Skeletal muscle cell (primary cell): ENCODE measurements at places on chromosomes 7 and 10.

- DNase-seq = no peak
These were observed 1.0 kb downstream of the TNS3 start for GRCh38 chr7:47580811-47581331.

DNA sequence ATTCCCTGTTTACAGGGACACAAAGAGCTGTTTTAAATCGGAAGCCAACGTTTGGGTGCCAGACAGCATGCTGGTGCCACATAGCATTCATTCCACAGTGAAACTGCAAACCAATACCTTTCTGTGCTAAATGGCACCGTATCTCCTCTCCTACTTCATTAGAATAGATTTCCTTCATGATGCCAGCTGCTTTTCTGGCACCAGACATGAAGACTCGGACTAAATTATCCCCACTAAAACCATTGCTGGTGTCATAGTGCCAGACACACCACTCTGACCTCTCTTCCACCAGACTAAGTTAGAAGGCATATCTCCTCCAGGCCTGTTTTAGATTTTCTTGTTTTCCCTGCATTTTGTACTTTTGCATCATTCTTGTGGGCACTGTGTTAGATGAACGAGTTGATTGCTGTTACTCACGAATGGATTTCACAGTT, 155.1 kb downstream of the ETV1 start:
- DNase-seq = no peak

DNA sequence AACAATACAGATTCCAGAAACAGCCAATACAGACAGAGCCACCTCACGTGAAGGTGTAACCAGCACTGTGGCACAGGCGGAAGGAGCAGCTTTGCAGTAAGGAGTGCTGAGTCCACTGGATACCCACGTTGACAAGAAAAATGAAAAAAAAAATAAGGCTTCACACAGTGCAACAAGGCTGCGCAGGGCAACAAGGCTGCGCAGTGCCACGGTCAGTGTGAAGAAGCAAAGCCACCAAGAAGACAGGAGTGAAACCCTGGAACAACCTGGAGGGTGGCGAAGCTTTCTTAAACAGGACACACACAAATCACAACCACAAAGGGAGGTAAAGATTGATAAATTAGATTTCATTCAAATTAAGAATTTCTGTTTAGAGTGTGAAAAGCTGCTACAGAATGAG, 204.0 kb downstream of the MAD1L1 start:
- no peak for DNase-seq

GRCh38 chr7:108348913-108349312, 107.3 kb downstream of the NRCAM start:
- DNase-seq = peak; percentile 75

GRCh38 chr7:424961-425793, 94.5 kb downstream of the PDGFA start:
- no peak for DNase-seq

GRCh38 chr10:63164166-63164623, 31.1 kb downstream of the NRBF2 start:
- no peak for DNase-seq

GRCh38 chr7:2668401-2668800, 19.6 kb upstream of the AMZ1 start:
- DNase-seq = no peak

DNA sequence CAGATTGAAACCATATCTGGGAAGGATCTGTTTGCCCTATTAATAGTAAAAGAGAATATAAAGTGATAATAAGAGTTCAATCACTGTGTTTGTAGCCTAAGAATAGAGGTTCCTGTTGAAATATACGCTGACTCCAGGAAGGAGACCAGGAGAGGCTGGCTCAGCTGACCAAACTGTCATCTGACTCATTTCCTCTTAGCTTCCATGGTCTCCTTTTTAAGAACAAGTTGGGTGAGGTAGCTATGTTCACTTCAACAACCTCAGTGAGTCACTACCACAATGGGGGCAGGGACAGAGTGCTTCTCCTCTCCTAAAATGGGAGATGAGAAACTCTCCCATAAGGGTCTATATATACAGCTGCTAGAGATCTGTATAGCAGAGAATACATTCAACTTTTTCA, 543.3 kb downstream of the CALN1 start:
- DNase-seq = peak; percentile 47

GRCh38 chr10:35824704-35825103, 182.6 kb upstream of the FZD8 start:
- DNase-seq = no peak

DNA sequence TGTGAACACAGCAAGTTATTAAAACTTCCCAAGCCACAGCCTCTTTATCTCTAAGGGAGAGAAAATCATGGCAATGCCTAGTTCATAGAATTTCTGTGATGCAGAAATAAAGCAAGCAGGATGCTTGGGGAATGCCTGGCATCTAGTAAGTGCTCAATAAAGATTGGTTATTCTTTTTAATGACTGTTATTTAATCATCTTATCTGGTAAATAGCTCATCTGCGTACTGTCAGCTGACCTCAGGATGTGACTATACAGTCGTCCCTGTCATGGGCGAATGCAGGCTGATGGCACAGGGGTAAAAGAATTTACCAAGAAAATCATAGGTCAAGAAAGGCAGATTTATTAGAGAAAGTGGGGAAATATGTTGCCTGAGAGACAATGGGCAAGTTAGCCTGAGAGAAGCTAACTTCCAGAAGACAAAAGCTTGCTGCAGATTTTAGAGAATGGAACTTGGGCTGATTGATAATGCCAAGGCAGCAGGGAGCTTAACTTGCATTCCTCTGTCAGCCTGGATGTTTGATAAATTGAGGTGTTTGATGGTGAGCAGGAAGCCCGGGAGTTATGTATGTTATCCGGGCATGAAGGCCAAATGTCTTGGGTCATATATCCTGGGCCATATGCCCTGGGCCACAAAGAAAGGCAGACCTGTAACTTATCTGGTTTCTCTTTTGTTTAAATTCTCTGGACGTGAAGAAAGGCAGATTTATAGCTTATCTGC, 126.0 kb downstream of the KCNMA1 start:
- DNase-seq = no peak

- no peak for DNase-seq
These were observed 23.3 kb downstream of the PLCE1 start for GRCh38 chr10:94016727-94017714.

DNA sequence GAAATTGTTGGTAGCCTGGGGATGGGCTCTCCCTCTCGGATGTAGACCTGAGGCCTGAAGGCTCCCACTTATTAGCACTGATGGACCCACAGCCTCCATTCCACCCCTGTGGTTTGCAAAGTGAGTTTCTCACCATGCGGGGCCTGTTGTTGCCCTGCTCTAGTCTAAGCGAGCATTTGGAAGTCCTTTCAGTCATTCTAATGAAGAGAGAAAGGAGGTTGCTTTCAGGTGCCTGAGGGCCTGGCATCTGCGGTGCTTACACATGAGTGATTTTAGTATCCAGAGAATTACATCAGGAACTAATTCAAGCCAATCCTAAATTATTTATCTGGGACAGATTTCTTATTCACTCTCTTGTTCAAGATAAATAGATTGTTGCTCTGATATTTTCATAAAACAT, 61.6 kb downstream of the NAMPT start:
- DNase-seq = no peak

DNA sequence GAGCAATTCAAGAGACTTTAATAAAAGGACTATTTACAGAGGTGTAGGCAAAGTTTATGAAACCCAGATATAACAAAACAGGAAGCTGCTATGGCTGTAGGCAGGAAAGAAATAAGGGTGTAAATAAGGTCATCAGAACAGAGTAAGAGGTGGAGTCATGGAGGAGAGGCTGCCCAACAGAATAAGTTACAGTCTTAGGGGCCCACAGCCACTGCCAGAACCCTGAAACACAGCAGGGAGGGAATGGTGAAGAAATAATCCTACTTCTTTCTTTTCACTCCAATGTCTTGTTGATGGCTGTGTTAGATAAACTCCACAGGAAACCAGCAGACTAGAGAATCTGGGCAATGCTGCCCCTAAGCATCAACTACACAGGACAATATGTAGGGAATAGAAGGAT, 155.8 kb upstream of the TAC1 start:
- no peak for DNase-seq

DNA sequence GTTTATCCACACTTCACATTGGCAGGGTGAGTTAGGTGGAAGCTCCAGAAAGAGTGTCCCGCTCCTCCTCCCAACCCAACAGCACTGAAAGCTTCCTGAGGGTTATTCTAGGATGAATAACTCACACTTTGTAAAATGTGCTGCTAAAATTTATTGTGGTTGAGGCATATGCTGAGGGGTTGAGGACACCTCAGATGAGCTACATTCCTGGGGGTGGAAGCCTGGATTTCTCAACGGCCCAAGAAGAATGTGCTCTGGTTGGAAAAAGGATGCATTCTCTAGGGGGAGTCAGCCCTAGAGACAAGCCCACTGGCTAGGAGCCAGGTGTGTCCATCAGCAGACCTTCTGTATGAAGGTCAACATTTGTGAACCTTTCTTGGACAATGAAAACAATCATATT, 91.5 kb upstream of the PDE1C start:
- DNase-seq = peak; percentile 84

DNA sequence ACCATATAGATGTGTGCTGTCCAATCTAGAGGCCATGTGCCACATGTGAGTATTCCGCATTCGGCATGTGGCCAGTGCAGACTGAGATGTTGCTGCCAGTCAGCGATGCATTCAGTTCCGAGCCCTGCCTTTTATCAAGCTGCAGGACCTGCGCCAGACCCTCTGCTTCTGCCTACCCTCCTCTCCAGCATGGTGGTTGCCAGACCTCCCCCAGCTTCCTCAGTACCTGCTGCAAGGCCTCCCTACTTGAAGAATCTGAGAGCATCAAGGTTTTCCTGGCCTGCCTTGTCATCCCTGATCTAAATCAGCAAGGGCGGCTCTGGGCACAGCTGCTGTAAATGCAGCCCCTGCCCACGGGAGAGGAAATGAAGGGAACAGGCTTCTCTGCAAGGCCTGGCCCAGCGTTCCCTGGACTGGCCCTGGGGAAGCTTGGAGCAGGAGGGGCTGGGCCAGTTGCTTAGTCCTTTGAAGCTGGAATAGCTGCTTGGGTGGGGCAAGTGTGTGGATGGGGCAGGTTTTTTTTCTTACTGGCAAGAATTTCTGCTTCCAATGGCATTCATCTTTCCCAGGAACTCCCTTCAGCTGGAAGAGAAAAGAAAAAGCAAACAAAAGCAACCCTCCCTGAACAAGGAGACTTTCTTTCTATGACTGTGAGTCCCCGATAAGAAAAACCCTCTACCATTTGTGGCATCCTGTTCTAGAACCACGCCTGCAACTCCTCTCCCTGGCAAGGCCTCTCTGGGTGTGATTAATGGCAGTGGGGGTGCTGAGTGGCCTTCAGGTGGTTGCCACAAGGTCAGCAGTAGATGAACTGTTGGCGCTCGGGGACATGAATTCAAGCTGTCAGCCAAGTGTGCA, 93.0 kb downstream of the NHLRC2 start:
- DNase-seq = no peak

DNA sequence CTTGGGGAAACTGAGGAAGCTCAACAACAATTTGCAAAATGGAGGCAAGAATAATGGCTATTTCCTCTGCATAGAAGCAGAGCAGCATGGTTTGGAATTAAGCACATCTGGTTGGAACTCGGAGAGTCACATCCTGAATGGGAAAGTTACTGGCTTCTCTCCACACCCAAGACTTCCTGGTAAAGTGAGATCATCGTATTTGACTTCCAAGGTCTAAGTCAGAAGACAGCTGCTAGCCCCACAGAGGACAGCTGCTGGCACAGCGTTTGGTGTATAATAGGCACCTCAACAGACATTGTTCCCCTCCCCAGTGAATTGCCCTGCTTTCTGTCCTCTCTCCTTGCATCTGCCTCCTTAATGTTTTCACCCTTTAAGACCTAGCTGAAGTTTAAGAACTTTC, 37.0 kb upstream of the NRF1 start:
- peak; percentile 49 for DNase-seq

DNA sequence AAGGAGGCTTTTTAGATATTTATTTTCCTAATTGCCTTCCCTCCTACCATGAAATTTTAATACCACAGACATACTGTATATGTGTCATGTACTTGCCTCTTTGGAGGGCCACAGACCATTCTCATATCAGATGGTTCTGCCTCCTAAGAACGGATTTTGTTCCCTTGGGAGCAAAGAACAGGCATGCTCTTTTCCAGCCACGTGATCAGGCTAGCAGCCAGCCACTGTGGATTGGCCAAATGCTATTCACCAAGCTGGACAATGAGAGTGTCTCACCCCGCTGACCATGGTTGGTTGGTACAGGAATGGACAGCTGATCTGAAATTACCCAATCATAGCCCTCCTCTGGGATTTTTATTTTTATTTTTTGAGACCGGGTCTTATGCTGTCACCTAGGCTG, 21.5 kb upstream of the CRHR2 start:
- no peak for DNase-seq

DNA sequence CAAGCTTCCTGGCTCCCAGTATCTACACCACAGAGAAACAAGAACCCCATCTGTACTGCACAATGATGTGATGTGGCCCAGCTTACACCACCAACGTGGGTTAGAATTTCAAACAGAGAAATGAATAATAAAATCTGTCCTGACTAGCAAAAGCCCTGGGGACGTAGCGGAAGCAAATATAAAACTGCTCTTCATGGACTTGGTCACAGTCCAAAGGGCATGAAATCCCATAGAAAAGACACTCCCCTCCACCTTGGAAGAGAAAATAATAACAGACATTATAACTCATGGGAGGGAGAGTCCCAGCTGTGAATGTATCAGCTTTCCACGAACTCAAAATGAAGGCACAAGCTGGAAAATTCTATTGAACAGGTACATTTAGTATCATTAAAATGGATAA, 205.3 kb upstream of the GALNT17 start:
- DNase-seq = no peak

DNA sequence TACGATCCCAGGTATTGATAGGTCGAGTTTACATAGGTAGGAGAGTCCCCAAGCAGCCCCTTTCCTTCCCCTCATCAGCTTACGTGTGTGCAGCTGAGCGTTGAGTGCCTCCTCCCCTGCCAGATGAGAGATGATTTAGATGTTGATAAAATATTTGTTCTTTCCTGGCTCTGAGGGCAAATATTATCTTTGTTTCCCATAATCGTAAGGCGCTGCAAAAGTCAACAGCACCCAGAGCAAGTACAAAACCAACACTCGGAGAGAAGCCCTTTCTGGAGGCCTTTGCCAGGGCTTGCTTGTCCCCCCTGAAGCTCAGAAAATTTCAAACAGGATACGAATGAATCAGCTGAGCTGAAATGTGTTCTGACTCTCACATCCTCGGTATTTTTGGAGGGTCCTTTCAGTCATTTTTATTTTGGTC, 683.2 kb downstream of the LRMDA start:
- DNase-seq = no peak
